Astrocyte (in vitro differentiated cells and primary cell): ENCODE measurements at places on chromosomes 6 and 20. TPM values are rescaled to one million over a fixed set of nuclear protein-coding genes. Genes with fewer than 3 reads are reported as not detected.

DNA sequence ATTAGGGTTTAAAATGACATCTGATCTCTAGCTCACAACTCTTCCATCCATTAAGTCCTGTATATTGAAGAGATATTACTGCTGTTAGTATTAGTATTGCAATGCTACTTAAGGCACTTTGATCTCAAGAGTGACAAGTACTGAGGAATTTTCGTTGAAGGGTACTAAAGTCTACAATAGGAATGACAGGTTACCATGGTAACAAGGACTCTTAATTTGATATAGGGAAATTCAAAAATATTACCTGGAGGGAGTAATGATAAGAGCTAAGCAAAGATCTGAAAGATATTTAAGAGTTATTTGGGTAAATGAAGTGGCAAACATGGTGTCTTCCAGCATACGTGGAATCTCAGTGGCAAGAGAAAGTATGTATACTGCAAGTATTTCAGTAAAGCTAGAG is 518.0 kb upstream of the SLC35B3 start:
- H3K27me3 ChIP-seq: no peaks in the 10 kb centered on the region
- no peaks in the 10 kb centered on the region for H3K36me3 ChIP-seq
- DNase-seq: no peak

Gene CTNNBL1
- total RNA-seq: 59.6 and 67.0 TPM in 2 replicates

- H3K27ac ChIP-seq: no peak overlapping the region
- H3K4me1 ChIP-seq: peaks cover under 1% of the 10 kb centered on the region
- H3K4me3 ChIP-seq: no peak overlapping the region
- H3K36me3 ChIP-seq: no peaks in the 10 kb centered on the region
Measured at GRCh38 chr6:130913120-130913519, 85.9 kb downstream of the SMLR1 start.

- peak overlapping the region; percentile 61 for H3K27ac ChIP-seq
- DNase-seq: peak; percentile 91
- no peaks in the 10 kb centered on the region for H3K27me3 ChIP-seq
Measured at GRCh38 chr6:158409451-158409850, 97.2 kb downstream of the TULP4 start.

DNA sequence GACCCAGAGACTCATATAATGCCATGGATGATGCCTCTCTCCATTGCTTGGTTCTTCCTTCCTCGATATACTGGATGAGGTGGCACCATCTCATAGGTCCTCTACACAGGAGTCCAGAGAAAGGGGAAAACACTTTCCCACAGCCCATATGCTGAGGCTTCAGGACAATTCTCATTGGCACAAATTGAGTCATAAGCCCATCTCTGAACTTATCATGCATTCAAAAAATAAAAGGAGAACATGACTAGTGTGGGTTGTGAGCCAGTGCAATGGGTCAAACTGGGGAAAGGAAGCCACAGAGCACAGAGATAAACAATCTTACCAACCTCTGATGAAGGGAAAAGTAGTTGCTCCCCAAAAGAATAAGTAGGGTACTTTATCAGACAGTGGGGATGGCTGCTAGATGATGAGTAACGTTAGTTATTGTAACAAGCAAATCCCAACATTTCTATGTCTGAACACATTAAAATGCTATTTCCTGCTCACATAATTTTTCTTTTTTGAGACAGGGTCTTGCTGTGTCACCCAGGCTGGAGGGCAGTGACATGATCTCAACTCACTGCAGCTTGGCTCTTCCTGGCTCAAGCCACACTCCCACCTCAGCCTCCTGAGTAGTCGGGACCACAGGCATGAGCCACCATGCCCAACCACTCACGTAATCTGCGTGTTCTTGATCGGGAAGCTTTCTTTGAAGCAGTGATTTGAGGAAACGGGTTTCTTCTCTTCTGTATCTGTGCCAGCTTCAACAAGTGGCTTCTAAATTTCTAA is 27.0 kb downstream of the SOD2 start:
- H3K4me3 ChIP-seq: no peak overlapping the region
- peaks cover 2% of the 10 kb centered on the region for H3K4me1 ChIP-seq
- H3K27ac ChIP-seq: peak overlapping the region; percentile 66
- no peaks in the 10 kb centered on the region for H3K27me3 ChIP-seq

DNA sequence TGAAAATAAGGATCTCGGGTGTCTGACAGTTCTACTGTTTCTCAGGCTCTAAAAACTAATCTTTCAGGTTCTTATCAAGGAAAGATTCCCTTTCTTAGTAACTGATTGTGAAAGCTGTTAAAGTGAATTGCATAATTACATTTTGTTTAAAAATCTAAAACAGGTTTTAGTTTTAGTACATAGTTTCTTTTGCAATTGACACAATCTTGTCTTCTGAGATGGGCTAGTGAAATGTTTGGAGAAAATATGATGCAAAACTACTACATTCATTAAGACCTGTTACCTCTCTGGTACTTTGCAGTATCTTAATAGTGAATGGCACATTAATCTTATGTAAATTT is 298.4 kb downstream of the UTRN start:
- H3K27me3 ChIP-seq: no peaks in the 10 kb centered on the region
- H3K27ac ChIP-seq: no peak overlapping the region
- H3K4me1 ChIP-seq: no peaks in the 10 kb centered on the region
- no peak for DNase-seq
- H3K36me3 ChIP-seq: no peaks in the 10 kb centered on the region

DNA sequence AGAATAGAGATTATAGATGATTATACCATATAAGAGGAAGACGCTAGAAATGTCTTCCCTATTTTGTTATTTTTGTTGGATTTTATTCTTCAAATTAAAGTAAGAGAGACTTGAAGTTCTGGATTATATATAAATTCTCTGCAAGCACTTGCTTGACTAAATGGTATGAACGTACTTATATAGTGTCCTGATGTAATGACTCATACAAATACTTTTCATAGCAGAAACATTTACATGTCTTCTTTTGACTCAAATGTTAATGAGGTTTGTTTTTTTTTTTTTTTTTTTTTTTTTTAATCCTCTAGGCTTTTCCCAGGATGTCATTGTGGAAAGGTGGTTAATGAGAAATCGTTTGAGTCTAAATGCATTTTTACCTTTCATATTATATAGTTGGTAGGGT is 55.0 kb downstream of the PDE7B start:
- H3K36me3 ChIP-seq: no peaks in the 10 kb centered on the region
- peaks cover 33% of the 10 kb centered on the region for H3K4me1 ChIP-seq

- no peaks in the 10 kb centered on the region for H3K36me3 ChIP-seq
- H3K4me1 ChIP-seq: peaks cover 4% of the 10 kb centered on the region
- H3K27me3 ChIP-seq: no peaks in the 10 kb centered on the region
- DNase-seq: peak; percentile 53
- no peak overlapping the region for H3K27ac ChIP-seq
Measured at GRCh38 chr6:5537967-5538366, 276.7 kb downstream of the FARS2 start.

DNA sequence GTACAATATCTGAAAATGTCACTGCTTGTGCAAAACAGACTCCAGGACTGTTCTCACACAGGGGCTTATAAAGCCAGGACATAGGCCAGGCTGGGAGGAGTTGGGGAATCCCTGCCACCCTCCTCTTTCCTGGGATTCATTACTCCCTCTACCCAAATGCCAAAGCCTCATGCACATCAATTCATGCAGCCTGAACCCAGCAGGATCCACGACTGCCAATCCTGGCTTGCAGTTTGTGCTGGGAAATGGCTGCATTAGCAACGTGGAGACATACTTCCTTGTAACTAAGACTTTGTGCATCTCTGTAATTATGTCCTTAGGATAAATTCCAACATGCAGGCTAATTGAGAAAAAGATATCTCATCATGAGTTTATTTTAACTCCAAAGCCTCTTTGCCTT is 143.8 kb downstream of the SYCP2 start:
- DNase-seq: no peak
- H3K27me3 ChIP-seq: peaks cover 2% of the 10 kb centered on the region
- no peaks in the 10 kb centered on the region for H3K4me1 ChIP-seq
- no peak overlapping the region for H3K4me3 ChIP-seq
